ENCODE measurements at places on chromosomes 6 and 20. TPM values are rescaled to one million over a fixed set of nuclear protein-coding genes. Genes with fewer than 3 reads are reported as not detected.
A peak's percentile ranks its signal among the peaks of the same experiment; 100 is the strongest.

DNA sequence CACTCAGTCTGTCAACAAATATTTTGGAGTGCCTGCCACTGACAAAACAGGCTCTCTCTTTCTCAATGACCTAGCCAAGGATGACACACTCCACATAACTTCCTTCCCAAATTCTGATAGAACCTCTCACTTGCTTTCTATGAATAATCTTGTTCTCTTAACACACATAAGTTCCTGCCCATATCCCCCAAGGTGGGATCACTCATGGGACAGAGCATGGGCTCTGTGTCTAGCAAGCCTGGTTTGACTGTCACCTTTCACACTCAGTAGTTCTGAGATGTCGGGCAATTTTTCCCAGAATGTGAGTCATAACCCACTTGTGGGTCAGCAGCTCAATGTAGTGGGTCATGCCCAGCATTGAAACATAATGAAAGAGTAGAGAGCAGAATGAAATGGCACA, 78.1 kb downstream of the LRFN2 start:
- DNase-seq = no peak

DNA sequence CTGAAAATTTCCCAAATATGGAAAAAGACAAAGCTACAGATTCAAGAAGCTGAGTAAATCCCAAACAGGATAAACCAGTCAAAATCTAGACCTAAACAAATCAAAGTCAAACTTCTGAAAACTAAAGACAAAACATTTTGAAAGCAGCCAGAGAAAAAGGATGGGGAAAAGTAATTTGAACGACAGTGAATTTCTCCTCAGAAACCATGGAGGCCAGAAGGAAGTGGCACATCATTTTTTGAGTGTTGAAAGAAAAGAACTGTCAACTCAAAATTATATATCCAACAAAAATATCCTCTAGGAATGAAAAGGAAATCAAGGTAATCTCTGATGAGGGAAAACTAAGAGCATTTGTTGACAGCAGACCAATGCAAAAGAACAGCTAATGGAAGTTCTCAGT, 6.8 kb downstream of the RAB23 start:
- DNase-seq = no peak

DNA sequence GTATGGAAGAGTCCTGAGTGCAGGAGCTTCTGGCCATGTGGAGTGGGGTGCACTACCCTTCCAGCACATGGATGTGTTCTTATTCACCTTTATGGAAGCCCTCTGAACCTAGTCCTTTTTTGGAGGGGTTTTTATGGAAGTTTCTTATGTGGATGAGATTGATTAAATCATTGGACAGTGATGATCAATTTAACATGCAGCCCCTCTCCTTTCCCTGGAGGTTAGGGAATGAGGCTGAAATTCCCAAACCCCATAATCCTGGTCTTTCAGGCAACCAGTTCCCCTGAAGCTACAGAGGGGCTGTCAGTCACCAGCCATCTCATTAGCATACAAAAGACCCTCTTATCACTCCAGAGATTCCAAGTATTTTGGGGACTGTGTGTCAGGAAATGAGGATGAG, 183.9 kb upstream of the MAP3K7 start:
- no peak for DNase-seq

GRCh38 chr6:145209272-145209671, 526.0 kb downstream of the EPM2A start:
- DNase-seq = no peak

The SUMO4 gene
- 0.87 TPM for total RNA-seq

GRCh38 chr6:93685494-93685893, 266.1 kb upstream of the EPHA7 start:
- DNase-seq = no peak

The MEP1A gene
- not detected for total RNA-seq

GRCh38 chr20:57464642-57465211, 60.2 kb downstream of the CTCFL start:
- DNase-seq = no peak

The MDFI gene
- total RNA-seq = 205 TPM

The PSORS1C1 gene
- not detected for total RNA-seq

The ENPP5 gene
- 6.5 TPM for total RNA-seq

- DNase-seq = no peak
Observed at GRCh38 chr20:46946181-46946624, 51.6 kb downstream of the EYA2 start.

DNA sequence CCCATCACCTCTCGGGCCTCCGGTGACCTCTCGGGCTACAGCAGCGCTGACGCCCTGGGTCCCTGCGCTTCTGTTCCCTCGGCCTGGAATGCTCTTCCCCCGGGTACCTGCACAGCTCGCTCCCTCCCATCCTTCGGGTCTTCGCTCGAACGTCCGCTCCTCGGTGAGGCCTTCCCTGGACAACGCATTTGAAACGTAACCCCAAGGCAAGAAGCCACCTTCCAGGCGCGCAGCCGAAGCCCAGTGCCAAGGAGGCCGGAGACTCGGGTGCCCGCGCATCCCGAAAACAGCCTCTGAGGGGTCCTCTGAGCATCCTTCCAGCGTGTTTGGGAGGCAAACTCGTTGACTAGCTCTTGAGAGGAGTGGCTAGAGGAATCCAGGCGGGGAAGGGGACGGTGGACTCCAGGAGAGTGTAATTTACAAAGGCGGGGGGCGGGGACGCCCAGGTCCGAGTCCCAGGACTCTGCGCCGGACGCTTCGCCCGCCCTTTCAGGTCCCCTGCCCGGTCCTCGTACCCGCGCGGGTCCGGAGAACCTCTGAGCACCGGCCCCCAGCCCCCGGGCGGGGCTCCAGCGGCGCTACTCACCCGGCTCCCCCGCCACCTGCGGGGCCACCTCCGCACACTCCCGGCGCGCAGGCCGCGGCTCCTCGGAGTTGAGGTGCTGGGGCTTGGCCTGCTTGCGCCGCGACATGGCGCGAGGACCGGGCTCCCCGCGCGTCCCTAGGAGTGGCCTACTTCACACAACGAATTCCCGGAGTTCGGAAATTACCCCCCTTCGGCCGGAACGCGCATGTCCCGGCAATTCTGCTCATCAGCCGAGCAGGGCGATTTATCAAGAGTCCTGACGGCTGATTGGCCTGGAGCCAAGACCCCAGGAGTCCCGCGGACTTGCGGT, 86.8 kb downstream of the ZFP64 start:
- DNase-seq = peak; percentile 89

GRCh38 chr6:167907837-167908681, 81.3 kb downstream of the AFDN start:
- peak; percentile 27 for DNase-seq

DNA sequence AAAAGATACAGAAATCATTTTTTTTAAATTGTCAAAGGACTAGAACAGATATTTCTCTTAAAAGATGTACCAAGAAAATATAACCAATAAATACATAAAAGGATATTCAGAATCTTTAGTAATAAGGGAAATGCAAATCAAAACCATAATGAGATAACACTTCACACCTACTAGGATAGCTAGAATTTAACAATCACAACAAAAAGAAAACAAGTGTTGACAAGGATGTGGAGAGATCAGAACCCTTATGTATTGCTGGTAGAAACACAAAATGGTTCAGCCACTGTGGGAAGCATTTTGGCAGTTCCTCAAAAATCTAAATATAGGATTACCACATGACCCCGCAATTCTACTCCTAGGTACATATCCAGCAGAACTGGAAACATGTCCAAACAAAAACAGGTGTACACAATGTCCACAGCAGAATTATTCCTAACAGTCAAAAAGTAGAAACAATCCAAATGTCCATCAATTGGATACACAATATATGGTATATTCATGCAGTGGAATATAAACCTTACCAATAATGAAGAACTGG, 211.0 kb downstream of the LRFN2 start:
- no peak for DNase-seq

The RALY gene
- total RNA-seq = 147 TPM

GRCh38 chr6:85464260-85464644, 14.4 kb downstream of the NT5E start:
- DNase-seq = no peak

The NOTCH4 gene
- 0.96 TPM for total RNA-seq

DNA sequence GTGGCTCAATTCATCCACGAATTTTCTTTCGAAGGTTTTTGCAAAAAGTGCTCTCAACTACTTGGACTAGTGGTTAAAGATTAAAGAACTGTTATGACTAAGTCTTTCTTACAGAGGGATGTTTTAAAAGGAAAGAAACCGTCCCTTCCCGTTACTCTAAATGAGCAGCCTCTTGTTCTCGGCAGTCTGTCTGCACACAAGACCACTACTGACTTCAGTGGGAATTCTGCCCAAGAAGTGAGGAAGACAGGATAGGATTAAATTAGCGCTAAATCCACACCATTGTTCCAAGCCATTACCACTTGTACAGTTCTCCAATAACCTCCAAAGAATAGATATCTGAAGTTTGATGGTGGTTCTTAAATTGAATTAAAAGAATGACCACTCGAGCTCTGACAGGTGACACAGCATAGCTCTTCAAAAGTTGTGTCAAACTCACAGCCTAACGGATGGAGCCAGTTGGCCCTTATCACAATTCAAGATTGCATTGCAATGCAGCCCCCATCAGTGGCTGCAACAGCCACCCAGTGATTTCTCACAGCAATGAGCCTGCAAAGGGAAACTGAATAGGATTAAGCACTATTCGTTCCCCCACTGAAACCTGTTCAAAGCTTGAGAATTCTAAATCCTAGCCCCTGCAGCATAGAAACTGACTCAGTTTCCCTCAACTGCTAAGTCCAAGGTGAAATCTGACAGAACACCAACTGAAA, 1.8 kb downstream of the EPB41L2 start:
- peak; percentile 8 for DNase-seq

GRCh38 chr6:4924661-4925271, 79.1 kb downstream of the RPP40 start:
- DNase-seq = no peak

GRCh38 chr20:36538026-36538722, 3.1 kb upstream of the MYL9 start:
- DNase-seq = no peak

The VGLL2 gene
- not detected for total RNA-seq

GRCh38 chr6:160881148-160881808, 110.3 kb upstream of the MAP3K4 start:
- no peak for DNase-seq
